ENCODE measurements at places on chromosomes 3 and 15.

DNA sequence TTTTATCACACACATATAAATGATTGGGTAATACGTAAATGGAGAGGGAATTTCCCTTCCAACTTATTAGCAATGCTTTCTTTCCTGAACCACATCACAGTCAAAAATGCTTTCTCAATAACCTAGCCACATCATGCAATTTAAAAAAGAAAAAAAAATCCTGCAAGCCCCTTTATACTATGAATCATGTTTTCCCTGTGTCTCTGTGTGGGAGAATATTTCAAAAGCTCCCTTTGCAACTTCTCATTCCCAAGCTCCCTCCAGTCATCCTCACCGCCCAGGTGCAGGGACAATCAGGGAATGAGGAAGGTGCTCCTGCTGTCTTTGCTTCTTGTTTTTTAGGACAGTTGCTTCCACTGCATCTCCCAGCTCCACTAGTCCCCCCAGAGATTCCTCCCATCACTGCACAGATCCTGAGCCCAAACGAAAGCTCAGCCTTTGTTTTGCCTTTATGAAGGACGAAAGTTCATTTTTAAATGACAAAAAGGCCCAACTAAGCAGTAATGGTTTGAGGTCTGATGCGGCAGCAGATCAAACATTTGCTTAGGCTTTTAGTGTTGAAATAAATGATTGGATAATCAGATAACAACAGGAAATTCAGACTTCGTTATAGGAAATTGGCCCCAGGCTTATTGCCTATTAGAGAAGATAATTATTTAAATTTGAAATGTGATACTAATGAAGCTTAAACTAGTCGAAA, 47.8 kb upstream of the ADGRG7 start:
- peak; percentile 26 for DNase-seq

- DNase-seq: no peak
These were observed 246.9 kb upstream of the AGTR1 start for GRCh38 chr3:148450819-148451218.

DNA sequence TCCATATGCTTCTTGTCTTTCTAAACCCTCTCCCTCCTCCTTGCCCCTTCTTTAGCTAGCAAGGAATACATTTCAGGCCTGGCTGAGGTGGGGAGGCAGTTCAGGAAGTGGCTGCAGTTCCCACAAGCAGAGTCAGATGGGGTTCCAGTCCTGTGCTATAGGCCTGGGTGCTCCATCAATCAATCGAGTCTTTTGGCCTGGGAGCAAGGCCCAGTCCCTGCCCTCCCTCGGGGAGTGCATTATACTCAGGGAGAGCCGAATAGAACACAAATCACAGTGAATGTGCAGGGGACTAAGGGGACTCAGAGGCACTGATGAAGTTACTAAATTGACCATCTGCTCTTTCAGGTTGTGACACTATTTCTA, 58.0 kb upstream of the HERC1 start:
- no peak for DNase-seq

- no peak for DNase-seq
These were observed 229.2 kb upstream of the KCNH8 start for GRCh38 chr3:18919158-18919557.

- no peak for DNase-seq
These were observed 13.5 kb downstream of the PPM1M start for GRCh38 chr3:52259035-52259434.

- DNase-seq: no peak
These were observed 68.2 kb upstream of the VGLL4 start for GRCh38 chr3:11711876-11712275.

DNA sequence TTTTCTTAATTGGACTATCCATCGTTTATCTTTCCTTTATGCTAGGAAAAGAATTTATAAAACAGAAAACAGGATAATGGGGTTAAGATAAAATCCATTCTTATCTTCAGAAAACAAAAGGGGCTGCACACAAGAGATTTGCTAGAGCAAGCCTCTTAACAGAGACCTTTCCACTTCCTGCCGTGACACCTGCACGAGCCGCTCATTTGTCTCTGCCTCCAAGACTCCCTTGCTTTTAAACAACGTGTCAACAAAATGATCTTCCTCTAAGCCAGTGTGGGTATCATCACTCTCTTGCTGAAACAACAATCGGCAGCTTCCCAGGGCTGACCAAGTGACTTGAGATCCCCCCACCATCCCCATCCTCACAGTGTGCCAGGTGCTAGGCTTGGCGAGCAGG, 33.1 kb downstream of the GABRB3 start:
- DNase-seq: no peak

- DNase-seq: no peak
These were observed 60.4 kb upstream of the RNF7 start for GRCh38 chr3:141677701-141678100.
